ENCODE measurements at places on chromosomes 11 and 22.

- DNase-seq = peak; percentile 84
Observed at GRCh38 chr11:120527111-120527761, 15.7 kb downstream of the GRIK4 start.

GRCh38 chr11:134001596-134001995, 44.8 kb upstream of the IGSF9B start:
- DNase-seq = no peak

GRCh38 chr22:42300259-42301076, 30.0 kb upstream of the TCF20 start:
- no peak for DNase-seq

GRCh38 chr11:8870411-8871170, 40.4 kb upstream of the AKIP1 start:
- DNase-seq = peak; percentile 81

- no peak for DNase-seq
Observed at GRCh38 chr11:68678031-68678441, 6.3 kb upstream of the GAL start.

GRCh38 chr11:64877390-64878222, 815 bp downstream of the EHD1 start:
- DNase-seq = no peak

DNA sequence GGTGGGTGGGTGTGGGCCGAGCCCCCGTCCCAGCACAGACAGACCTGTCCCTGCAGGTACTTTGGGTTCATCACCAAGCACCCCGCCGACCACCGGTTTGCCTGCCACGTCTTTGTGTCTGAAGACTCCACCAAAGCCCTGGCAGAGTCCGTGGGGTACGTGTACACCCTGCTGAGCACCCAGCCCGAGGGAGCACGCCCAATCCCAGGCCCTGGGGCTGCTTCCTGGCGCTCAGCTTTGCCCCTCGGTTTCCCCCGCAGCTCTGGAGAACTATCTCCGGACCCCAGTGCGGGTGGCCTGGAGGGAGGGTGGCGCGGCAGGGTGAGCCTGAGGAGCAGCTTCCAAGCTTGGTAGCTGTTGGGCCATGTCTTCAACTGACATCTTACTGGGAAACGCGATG, 2.0 kb downstream of the FREY1 start:
- DNase-seq = no peak

DNA sequence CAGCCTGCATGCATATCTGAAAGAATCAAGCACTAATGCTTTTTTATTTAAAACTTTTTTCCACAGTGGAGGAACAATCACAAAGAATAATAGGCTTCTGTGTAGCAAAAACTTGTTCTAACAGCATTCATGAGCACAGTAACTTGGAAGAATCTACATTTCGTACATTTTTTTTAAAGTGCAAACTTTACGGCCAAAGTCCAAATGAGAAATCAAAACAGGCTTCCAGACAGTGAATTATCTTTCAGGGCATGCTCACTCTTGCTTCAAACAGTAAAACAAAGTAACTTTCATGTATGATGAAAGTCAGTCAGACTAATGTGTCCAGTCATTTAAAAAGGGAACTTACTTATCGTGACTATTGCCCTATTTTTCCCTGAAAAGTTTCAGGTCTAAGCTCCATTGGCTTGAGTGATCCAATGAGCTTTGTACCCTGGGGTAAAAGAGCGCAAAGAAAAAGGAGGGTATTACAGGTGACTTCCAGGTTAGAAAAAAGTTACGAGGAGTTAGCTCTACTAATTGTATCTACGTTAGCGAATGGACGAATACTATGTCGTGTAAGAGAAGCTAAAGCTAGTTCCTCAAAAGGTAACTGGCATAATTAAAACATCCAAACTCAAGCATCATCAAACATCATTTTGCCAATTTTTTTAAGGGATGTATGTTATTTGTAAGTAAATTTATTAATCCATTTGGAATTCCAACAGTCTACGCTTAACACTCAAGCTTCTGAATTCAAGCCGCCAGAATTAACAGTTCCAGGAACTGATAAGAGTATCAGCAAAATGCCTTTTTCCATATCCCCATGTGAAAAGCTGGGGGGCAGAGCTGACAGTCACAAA, 1.7 kb downstream of the PICALM start:
- DNase-seq = no peak

Data from left hindlimb (tissue), 1 donor.